Cardiac fibroblast (primary cell): ENCODE measurements at places on chromosomes 3 and 15.
A peak's percentile ranks its signal among the peaks of the same experiment; 100 is the strongest.

GRCh38 chr3:177689869-177690268 lies 492.6 kb upstream of the TBL1XR1 start:
- DNase-seq = no peak

DNA sequence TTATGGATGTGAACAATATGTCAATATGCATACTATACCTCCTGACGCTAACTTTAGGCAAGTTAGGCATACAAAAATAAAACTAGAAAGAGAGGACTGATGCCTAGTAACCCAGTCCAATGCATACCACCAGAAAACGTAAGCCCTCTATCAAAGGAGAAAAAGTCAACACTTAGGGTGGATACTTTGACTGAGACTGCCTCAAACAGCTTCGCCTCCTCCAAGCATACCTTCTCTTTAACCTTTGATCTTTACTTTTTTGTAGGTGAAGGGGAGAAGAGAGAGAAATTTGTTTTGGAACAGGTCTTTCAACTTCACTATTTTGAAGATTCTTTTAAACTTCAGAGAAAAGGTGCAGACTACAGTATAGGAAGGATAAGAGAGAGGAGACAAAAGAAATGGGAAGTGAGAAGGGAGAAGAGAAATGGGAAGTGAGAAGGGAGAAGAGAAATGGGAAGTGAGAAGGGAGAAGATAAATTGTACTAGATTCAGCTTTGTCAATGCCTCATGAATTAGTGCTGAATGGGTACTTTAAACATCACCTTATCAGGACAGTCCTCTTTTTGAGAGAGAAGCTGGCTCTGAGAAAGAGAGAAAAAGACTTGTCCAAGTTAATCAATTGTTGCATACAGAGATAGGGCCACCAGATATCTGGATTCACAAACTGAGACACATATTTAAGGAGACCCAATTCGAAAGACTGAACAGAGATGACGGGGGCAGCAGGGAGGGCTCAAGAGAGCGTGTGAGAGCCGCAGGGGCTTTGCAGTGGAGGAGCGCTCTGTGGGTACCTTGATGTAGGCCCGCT lies 1.0 kb downstream of the P3H2 start:
- DNase-seq = no peak

DNA sequence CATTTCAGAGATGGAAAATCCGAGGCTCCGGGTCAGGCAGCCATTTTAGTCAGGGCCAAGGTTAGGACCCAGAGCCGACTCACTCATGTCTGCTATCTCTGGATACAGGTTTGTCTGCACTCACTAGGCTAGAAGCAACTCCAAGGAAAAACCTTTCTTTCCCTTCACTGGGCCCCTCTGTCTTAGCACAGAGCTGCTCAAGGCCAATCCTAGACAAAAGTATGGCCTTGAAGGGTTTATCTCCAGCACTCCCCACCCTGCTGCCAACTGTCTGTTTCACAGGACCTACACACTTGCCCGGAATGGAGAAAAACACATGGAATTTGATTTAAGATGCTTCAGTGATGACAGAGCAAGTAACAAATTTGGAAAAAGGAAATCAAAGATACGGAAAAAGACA lies 25.6 kb downstream of the ACAN start:
- DNase-seq = no peak

- no peak for DNase-seq
Measured at GRCh38 chr15:80819001-80819400, 39.8 kb downstream of the CEMIP start.

DNA sequence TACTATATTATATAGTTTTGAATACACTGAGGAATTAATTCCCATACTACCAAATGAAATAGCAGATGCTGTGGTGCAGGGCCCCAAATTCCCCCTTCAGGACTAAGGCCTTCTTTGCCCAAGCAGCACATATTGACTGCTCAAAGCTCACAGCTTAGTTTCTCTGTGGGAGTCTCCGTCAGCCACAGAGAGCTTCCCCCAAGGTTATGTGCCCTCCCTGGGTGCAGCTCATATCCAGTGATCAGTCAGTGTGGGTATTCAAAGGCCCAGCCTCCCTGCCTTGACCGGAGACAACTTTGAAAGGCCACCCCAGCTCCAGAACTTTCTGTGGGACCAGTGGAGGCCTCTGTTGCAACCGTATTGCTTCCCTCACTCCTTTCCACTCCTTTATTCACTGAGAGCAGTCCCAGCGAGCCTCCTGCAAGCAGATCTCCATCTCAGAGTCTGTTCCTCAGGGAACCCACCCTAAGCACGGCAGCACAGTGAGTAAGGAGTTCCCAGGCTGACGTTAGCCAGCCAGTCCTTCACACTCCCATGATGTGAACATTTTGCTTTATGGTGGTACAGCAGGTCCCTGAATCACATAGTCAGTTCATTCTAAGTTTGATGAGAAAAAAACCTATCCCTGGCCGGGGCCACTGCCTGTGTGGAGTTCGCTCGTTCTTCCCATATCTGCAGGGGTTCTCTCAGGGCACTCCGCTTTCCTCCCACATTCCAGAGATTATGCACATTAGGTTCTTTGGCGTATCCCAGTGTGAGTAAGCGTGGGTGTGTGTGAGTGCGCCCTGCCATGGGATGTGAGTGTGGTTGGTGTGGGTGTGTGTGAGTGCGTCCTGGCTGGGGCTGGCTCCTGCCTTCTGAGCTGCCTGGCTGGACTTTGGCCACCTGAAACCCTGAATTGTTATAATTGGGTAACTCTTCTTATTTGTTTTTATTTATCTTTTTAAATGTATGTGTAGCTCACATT lies 64.4 kb upstream of the PPARG start:
- DNase-seq = peak; percentile 98

- no peak for DNase-seq
Measured at GRCh38 chr3:46724424-46724823, 6.8 kb upstream of the PRSS50 start.

GRCh38 chr3:104629038-104629437 lies 737.7 kb upstream of the ALCAM start:
- DNase-seq = peak; percentile 86

- DNase-seq = peak; percentile 83
Measured at GRCh38 chr3:195892105-195893043, 16.0 kb downstream of the TNK2 start.

DNA sequence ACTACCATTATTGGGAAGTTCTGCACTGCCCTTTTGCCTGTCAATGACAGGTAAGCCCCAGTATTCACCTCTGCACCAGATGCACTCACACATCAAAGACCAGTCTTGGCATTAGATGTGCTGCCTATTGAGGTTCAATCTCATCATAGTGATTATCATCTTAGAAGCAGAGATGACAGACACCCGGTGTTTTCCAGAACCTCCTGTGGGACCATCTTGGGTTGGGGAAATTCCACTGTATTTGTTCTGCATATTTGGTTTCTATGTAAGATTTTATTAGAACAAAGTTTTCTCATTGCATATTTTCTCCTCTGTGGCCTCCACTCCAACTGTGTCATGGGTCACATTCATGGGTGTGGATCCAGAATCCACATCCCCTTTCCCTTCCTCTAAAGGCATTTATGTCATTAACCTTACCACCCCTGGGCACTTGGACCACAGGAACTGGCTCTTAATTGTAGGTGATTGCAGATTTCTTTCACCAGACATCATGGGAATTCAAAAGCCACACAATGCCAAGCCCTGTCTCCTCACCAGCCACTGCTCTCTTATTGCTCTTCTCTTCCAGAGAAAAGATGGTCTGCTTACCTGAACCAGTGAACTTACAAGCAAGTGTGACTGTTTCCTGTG lies 31.2 kb downstream of the PLA1A start:
- DNase-seq = peak; percentile 43

- no peak for DNase-seq
Measured at GRCh38 chr3:29236146-29236840, 44.6 kb upstream of the RBMS3 start.

DNA sequence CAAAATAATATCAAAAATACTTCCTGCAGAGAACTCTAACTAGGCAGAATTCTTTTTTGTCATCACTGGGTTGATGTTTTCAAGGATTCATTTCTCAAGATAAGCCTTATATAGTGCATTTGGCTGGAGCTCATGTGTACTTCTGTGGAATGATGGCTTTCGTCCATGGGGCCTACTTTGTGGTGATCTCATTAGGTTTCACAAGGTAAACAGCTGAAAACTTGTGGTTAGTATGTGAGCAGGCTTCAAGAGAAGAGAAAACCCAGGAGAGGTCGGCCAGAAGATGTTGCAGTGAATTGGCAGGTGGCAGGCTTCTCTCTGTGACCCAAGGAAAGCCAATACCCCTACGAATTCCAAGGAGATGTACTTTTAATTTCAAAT lies 121.4 kb upstream of the PHLDB2 start:
- DNase-seq = peak; percentile 97

GRCh38 chr3:132635052-132635451 lies 24.6 kb downstream of the ACAD11 start:
- no peak for DNase-seq

- DNase-seq = no peak
Measured at GRCh38 chr3:119662604-119663373, 2.4 kb upstream of the POPDC2 start.
